Ascending aorta (tissue), 2 donors: ENCODE measurements at places on chromosomes 3 and 15. TPM values are rescaled to one million over a fixed set of nuclear protein-coding genes. Genes with fewer than 3 reads are reported as not detected.

DNA sequence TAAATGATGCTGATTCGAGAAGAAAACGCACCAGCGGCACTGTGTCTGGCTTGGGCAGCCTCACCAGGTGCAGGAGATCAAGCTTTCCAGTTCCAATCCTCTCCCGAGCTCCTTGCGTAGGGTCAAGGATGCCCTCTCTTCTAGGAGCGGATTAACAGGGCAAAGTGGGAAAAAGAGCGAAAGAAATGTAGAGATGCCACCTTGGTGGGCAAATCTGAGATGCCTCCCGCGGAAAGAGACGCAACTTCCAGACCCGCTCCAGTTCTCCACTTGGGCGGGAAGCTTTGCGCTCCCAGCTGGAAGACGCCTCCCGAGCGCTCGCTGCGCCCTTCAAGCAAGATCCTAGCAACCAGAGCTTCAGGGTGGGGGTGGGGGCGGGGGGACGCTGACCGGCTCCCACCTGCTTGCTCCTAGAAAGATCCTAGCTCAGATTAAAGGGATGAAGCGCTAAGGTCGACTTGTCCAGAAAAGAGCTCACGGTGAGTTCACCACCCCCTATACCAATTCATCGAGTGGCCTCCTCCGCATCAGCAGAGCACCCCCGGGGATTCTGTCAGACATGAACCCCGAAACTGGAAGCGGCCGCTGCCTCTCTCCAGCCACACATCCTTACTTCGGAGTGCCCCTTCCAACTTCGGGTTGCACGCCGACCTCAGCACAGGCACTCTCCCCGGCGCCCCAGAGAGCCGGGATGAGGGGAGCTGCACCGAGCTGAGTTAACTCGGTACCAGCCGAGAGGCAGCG lies 769 bp downstream of the TAFA4 start:
- no peak for DNase-seq

- DNase-seq: no peak
Measured at GRCh38 chr3:186922790-186923189, 7.5 kb upstream of the ST6GAL1 start.

DNA sequence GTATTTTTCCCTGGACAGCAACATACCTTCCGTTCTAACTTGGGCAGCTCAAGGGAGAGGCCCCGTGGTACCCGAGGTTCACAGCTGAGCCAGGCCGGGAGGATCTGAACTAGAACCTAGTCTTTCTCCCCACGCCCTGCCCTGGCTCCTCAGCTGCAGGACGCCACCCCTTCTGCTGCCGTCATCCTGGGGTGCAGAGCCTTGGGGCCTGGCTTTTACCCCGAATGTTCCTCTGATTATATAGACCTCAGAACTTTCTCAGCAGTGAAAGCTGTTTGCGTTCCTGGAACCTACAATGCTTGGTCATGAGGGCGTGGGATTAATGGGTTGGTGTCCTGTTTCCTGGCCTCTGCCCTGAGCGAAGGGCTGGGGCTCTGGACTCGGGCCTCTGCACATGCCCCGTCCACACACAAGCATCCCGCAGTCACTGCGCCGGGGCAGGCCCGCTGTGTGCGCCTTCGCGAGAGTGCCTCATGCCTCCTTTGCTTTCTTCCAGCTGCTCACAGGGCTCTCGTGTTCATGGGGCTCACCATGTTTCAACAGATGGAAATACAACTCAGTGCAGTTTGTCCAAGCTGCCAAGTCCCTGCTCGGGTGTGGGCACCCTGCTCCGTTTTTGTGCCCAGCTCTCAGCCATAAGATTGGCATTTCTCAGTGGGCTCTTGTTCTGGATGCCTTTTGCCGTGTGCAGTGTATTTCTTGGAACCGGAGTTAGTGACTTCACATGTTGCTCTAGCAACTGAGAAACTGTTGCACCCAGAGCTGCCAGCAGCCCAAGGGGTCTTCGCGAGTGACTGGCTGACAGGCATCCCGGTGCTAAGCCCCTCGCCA lies 20.4 kb downstream of the SYNM start:
- DNase-seq: peak; percentile 88

DNA sequence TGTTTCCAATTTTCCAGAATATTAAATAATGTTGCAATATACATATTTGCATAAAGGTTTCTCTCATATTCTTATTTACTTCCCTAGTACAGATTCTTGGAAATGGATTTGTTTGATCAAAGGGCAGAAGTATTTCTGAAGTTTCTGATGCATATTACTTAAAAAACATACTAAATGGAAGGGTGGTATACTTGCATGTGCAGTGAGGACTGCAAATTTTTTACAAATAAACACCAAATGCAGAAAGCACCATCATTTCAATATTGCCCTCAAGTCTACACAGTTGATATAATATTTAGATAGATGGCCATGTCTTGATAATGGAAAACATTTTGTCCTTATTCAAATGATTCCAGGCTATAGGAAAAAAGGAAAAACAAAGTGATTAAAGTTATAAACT lies 12.3 kb downstream of the TM4SF18 start:
- DNase-seq: no peak

DNA sequence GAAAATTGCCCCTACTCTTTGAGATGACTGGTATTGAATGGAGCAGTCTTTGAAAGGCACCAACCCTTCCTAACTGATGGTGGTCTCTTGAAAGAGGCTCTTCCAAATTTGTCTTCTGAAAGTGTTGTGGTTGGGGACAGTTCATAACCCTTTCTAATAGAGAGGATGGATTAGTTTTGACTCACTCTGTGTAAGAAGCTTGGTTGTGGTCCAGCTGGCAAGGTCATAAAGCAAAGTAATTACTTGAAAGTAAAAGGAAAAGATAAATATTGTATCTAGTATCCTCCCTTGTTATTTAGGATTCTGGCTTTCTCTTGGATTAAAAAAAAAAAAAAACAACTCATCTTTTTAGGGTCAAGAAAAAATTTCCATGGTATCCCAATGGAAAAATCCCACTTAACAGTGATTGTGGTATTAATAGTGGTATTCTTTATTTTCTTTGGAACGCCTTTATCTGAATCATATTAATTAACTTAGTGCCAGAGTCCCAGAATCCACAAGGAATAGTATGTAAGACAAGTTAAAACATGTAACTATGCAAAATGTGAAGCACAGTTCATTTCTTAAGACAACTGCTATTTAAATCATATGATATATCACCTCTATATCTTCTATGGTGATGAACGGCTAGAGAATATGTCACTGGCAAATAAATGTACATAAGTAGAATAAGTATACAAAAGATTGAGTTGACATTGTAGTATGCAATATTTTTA lies 469.3 kb upstream of the CDIN1 start:
- no peak for DNase-seq

GRCh38 chr3:43755516-43756200 lies 64.9 kb downstream of the ABHD5 start:
- DNase-seq: no peak

DNA sequence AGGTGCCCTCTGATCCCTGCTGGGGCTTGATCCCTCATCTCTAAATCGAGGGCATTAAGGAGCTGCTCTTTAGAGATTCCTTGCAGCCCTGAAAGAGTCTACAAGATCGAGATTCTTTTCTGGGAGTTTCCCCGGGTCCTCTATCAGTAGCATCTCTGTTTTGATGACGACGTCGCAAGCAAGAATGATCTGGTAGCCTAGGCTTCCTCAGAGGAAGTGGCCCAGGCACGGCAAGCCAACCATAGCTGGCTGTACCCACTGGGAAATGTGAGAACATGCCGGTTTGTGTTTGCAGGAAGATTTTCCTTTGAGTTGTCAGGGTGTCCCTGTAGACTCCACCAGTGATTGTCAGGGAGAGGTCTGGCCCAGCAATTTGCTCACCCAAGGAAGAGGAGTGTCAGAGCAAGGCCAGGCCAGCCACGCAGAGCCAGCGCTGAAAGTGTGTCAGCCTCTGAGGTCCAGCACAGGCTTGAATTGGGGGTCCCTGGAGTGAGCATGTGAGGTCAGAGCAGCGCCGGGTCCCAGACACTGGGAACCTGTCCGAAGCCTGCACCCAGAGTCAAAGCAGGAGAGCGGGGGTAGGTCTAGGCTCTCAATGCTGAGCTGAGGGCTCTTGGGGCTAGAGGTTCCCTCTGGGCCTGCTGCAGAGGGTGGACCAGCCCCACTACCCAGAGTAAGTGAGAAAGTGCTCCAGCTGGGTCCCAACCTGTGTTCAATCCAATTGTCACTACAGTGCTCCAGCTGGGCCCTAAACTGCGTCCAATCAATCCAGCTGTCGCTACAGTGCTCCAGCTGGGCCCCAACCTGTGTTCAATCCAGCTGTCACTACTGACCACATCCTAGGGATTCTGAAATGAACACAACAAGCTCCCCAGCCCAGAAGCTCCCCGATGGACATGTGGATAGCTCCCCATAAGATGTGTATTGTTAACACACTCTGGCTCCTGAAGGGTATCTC lies 95.7 kb downstream of the CHDH start:
- no peak for DNase-seq

- DNase-seq: no peak
Measured at GRCh38 chr3:133744241-133744640, 2.0 kb upstream of the TF start.

DNA sequence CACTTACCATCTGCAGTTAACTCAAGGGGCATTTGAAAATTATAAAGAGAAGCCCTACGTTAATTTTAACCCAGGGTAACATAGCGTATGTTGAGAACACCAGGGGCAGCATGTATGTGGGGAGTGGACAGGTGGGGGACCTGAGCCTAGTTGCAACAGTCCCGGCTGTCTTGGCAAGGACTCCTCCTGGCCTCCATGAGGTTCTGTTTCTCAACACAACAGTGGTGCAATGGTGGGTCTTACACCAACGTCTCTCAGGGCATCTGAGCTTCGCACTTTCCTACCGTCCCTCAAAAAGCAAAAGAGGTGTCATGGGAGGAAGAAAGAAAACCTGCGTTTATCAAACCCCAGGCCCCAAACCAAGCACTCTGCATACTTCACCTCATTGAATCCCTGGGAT lies 50.6 kb downstream of the MGLL start:
- DNase-seq: no peak

- DNase-seq: no peak
Measured at GRCh38 chr15:60673918-60674558, 195.1 kb upstream of the ICE2 start.

DNA sequence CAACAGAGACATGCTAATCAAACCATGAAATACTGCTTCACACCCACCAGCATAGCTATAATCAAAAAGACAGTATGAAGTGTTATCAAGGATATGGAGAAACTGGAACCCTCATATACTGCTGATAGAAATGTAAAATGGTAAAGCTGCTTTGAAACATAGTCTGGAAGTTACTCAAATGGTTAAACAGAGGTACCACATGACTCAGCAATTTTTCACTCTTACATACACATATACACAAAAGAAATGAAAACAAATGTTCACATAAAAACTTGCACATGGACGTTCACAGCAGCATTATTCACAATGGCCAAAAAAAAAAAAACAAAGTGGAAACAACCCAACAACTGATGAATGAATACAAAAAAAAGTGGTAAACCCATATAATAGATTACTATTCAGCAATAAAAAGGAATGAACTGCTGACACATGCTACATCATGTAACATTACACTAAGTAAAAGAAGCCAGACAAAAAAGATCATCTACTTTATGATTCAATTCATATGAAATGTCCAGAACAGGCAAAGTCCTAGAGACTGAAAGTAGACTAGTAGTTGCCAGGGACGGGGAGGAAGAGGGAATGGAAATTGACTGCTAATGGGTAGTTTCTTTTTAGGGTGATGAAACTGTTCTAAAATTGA lies 23.2 kb downstream of the ZNF148 start:
- no peak for DNase-seq

DNA sequence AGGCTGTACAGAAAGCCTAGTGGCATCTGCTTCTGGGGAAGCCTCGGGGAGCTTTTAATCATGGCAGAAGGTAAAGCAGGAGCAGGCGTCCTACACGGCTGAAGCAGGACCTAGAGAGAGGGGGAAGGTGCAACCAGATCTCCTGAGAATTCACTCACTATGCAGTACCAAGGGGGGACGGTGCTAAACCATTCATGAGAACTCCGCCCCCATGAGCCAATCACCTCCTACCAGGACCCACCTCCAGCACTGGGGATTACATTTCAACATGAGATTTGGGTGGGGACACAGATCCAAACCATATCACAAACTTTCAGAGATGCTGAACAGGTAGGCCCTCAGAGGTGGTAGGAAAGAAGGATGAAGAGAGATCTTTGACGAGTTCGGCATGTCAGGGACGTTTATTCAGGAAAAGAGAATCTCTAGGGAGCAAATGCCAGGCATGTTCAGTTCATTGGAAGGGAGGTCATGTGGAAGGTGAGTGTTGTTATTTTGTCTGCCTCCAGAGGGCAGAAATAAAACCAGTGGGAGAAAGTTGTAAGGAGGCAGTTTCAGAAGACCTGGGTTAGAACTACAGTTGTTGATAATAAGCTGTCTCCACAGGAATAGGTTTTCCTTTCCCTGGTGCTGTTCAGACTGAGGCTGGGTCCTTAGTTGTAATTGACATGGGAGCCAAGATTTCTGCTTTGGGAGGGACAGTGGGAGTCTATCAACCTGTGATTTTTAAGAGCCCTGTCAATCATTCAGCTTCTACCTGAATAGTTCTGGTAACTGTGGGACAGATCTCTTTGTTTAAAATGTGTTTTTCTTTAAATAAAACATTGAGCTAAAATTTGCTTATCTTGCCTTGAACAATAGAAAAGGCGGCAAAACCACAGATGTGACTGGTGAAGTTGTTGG lies 4.3 kb upstream of the FNDC3B start:
- no peak for DNase-seq

DNA sequence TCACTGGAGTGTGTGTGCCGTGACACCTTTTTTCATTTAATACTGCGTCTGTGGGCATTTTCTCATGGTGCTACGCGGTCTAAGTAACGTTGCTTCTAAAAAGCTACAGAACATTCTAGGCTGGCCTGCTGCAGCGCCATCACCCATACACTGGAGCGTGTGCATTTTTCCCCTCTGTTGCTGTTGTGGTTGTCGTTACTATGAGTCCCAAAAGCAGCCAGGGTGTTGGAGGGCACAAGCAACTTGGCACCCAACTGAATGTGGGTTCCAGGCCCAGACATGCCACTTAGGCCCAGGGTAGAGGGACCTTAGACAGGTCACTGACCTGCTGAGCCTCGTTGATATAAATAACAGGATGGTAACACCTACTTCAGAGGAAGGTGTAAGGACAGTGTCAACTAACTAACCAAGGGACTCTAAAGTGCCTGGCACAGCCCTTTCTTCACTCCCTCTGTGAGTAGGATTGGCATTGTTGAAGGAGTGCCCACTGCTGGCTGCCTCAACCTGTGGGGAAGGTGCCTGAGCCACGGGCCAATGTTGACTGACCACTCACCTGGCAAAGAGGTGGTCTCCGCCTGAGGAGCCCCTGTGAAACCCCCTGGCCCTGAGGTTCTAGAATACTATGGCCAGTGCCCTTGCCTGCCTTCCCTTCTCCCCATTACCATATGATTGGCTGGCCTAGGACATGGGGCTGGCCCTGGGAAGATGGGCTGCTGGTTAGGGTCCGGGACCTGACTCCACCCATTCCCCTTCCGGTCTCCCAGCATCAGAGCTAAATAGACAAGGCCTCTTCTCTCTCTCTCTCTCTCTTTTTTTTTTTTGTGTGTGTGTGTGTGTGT lies 3.5 kb downstream of the CSK start:
- no peak for DNase-seq

GRCh38 chr3:32399030-32399620 lies 7.5 kb downstream of the CMTM7 start:
- no peak for DNase-seq

The TNIK gene
- 0.75 TPM for total RNA-seq

The NR2E3 gene
- not detected for total RNA-seq

The TMEM39A gene
- total RNA-seq: 115 TPM

The ARGFX gene
- total RNA-seq: not detected
